ENCODE measurements at places on chromosomes 16 and 17.

- no peak for DNase-seq
Measured at GRCh38 chr17:32241640-32242039, 24.0 kb upstream of the RHBDL3 start.

- DNase-seq, result no peak
Measured at GRCh38 chr16:49833796-49834530, 21.9 kb downstream of the ZNF423 start.

DNA sequence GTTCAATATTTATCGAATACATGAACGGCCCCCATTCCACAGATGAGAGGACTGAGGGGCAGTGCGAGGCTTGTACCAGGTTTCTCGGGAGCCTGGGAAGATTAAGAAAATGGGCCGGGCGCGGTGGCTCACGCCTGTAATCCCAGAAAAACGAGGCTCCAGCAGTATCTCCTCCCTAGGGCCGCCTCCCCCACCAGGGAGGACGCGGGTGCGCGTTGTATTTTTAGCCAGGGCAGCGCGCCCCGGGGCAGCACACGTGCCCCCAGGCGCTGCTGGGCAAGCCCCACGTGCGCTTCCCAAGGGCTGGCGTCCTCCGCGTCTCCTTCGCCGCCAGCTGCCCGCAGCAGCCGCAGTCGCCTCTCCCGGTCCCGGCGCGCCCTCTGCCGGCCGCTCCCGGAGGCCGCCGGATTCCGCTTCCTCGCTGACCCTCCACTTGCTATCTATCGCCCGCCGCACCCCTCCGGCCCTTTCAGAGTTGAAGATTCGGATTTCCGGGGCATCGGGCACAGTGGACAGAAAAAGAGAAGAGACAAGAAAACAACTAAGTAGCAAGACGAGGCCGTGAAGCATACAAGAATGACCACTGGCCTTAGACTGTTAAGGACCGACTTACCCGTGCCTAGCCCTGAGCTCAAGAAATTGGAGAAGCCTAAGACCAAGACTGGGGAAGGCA lies 1.9 kb upstream of the YBX2 start:
- DNase-seq, result no peak

GRCh38 chr16:79121906-79122305 lies 478.6 kb downstream of the MAF start:
- DNase-seq, result no peak

- DNase-seq, result no peak
Measured at GRCh38 chr17:5794385-5794784, 210.1 kb upstream of the NLRP1 start.

- no peak for DNase-seq
Measured at GRCh38 chr17:50059256-50059655, 3.3 kb downstream of the ITGA3 start.

GRCh38 chr17:32259586-32259985 lies 6.0 kb upstream of the RHBDL3 start:
- no peak for DNase-seq

- no peak for DNase-seq
Measured at GRCh38 chr16:82996814-82997213, 370.0 kb downstream of the CDH13 start.

DNA sequence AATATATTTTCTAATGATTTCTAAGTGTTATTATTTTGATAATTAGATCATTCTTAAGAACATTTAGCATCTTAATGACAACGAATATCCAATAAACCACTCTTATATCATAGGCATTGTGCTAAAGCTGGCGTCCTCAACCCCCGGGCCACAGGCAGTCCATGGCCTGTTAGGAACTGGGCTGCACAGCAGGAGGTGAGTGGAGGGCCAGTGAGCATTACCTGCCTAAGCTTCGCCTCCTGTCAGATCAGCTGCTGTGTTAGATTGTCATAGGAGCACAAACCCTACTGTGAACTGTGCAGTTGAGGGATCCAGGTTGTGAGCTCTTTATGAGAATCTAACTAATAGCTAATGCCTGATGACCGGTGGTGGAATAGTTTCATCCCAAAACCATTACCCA lies 3.7 kb downstream of the DUXB start:
- no peak for DNase-seq

DNA sequence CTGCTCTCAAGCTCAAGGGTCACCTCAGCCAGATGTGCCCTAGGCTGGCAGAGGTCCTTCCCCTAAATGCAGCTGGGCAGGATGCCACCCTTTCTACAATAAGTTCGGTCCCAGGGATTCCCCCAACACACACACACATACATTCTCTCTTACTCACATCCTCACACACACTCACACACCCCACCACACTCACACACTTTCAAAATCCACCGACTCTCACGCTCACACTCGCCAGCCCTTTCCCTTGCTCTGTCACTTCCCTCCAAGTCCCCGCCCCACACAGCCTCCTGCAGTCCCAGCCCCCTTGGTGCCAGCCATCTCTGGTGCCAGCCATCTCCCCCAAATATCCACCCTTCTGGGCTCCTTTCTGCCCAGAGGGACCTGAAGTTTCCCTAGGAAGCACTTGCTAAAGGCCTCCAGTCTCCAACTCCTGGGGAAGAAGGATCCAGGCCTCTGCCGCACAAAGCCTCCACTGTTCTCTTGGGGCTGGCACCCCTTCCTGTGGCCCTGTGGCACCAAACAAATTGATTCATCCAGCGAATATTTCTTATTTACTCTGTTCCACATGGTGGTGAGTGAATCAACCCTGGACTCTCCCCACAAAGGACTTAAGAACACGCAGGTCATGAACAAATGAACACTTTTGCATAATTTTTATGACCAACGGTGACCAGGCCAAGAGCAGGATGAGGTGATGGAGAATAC lies 3.8 kb upstream of the USP36 start:
- no peak for DNase-seq

GRCh38 chr17:76843703-76844484 lies 24.3 kb upstream of the MGAT5B start:
- no peak for DNase-seq

GRCh38 chr17:80586846-80587228 lies 42.2 kb downstream of the RPTOR start:
- DNase-seq, result no peak

DNA sequence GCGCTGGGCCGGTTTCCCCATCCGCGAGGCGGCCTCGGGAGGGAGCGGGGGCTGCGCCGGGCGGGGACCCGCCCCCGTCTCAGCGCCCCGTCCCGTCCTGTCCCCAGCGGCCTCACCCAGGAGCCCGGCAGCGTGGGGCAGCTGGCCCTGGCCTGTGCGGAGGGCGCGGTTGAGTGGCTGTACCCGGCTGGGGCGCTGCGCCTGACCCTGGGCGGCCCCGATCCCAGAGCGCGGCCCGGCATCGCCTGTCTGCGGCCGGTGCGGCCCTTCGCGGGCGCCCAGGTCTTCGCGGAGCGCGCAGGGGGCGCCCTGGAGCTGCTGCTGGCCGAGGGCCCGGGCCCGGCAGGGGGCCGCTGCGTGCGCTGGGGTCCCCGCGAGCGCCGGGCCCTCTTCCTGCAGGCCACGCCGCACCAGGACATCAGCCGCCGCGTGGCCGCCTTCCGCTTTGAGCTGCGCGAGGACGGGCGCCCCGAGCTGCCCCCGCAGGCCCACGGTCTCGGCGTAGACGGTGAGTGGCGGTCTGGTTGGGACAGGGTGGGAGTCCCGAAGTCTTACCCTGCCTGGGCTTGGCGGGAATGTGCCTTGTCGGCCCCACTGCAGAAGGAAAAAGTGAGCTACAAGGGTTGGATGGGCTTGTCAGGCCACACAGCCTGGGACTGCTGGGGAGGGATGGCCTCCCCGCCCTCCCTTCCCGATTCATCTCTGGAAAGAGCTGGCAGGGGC lies 720 bp downstream of the METRN start:
- no peak for DNase-seq

DNA sequence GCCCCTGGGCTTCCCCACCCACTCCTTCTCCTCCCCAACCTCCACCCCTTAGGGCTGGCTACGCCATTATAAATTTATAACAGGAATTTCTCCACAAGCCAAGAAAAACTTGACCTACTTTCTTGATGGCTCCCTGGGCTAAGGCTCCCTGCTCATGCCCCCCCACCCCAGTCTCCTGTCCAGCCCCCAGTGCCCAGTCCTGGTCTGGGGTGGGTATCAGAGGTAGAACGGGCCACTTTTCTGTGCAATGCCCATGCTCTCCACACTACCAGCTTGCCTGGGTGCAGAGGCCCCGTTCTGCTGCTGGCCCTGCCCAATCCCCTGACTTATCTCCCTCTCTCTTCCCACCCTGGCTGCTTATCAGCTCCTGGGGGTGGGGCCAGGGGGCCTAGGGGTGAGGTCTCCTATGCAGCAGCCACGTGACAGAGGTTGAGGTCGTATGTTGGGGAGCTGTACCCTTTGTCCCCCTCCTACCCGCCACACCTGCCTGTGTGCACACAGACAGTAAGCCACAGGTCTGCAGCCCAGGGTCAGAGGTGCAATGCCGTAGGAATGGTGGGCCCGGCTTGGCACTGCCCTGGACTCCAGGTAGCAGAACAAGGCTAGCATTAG lies 10.1 kb downstream of the THRA start:
- no peak for DNase-seq

- DNase-seq, result no peak
Measured at GRCh38 chr16:23784811-23785447, 30.1 kb downstream of the CHP2 start.

- no peak for DNase-seq
Measured at GRCh38 chr17:40063187-40063771, 514 bp downstream of the THRA start.

DNA sequence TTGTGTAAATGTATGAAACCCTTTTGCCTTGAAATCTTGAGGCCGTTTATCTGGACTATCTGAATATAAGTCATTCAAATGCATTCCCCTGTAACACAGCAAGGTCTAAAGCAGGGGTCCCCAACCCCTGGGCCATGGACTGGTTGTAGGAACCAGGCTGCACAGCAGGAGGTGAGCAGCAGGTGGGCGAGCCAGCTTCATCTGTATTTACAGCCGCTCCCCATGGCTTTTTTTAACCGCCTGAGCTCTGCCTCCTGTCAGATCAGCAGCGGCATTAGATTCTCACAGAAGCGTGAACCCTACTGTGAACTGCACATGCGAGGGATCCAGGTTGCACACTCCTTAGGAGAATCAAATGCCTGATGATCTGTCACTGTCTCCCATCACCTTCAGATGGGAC lies 24.1 kb downstream of the DNAH3 start:
- no peak for DNase-seq

- no peak for DNase-seq
Measured at GRCh38 chr16:2896480-2897010, 13.5 kb downstream of the FLYWCH2 start.

DNA sequence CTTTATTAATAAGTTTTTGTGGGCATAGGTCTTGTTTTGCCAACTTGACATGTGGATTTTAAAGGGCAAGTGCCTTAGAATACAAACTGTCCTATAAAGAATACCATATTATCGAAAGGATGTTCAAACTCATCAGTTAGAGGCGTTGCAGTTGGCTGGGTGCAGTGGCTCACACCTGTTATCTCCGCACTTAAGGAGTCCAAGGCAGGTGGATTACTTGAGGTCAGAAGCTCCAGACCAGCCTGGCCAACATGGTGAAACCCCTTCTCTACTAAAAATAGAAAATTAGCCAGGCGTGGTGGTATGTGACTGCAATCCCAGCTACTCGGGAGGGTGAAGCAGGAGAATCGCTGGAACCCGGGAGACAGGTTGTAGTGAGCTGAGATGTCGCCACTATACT lies 472.0 kb downstream of the WWOX start:
- no peak for DNase-seq

GRCh38 chr17:82465023-82465603 lies 6.6 kb downstream of the NARF start:
- no peak for DNase-seq

DNA sequence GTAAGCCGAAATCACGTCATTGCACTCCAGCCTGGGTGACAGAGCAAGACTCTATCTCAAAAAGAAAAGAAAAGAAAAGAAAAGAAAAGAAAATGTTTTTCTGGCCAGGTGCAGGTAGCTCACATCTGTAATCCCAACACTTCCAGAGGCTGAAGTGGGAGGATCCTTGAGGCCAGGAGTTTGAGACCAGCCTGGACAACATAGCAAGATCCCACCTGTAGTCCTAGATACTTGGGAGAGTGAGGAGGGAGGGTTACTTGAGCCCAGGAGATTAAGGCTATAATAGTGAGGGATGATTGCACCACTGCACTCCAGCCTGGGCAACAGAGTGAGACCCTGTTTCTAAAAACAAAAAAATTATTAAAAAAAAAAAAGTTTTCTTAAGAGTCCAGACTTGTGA lies 2.5 kb upstream of the ATP5MC1 start:
- no peak for DNase-seq

- DNase-seq, result no peak
Measured at GRCh38 chr17:68349157-68349556, 57.9 kb downstream of the ARSG start.

DNA sequence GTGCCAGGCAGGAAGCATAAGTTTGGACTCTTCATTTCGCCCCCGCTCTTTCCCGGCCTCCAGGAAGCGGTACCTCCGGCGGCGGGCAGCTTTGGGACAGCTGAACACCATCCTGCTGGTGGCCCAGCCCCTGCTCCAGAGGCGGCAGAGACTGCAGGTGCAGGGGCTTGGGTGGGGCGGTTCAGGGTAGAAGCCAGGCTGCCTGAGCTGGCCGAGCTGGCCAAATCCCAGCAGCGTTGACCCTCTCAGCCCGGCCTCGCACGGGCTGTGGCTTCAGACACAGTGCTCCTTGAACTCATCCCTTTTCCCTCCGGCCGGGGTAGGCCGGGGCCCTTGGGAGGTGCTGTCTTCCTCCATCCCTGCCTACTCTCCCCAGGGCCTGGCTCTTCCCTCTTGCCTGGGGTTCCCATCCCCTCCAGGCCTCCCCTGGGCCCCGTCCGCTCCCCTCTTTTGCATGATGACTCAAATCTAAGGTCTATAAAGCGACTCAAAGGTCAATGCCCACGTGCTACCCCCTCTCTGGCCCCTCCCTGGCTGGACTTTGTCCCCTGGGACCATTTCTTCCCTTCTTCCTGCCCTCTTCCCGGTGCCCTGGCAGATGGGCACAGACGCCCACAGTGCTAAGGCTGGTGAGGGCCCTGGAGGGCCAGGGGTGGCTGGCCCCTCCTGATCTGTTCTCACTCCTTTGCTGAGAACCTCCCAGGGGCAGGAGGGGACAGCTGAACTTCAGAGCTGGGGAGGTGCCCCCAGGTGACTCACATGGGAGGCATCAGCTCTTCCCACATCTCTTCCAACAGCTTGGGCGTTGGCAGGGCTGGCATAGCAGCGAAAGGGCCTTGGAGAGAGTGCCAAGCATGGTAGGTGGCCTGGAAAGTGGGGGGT lies 22.7 kb downstream of the MYO15B start:
- no peak for DNase-seq

GRCh38 chr17:7156342-7156940 lies 22.7 kb downstream of the ASGR1 start:
- DNase-seq, result no peak

DNA sequence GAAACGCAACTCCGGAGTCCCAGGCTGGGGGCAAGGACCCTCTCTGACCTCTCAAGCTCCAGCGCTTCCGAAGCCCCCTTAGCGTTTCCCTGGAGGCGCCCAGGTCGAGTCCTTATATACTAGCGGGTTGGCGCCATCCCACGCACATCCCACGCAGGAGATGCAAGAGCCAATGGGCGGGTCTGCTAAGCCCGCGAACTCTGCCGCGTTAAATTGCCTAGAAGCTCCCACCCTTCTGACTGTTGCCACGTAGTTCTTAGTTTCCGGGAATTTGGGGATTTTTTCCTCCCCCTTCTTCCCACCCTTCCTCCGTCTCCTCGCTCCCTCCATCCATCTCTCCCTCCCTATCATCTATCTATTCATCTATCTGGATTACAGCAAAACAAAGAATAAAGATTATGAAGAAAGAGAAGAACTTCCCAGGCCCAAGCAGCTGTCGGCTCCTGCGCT lies at the start of gene SLFN11:
TSS of gene SLFN11 (minus strand) at position 88 of the 450 bp plus-strand sequence. CDS start 9,814 bp downstream, outside the sequence.
- DNase-seq, result peak; percentile 68

GRCh38 chr16:82156761-82157533 lies 13.1 kb downstream of the MPHOSPH6 start:
- DNase-seq, result no peak

Data from activated CD8-positive, alpha-beta memory T cell treated with anti-CD3 and anti-CD28 coated beads for 1 hour (primary cell).